CD4-positive, alpha-beta T cell treated with Interleukin-21 for 1 hour (primary cell): ENCODE measurements at places on chromosomes 1 and 21.
A peak's percentile ranks its signal among the peaks of the same experiment; 100 is the strongest.

DNA sequence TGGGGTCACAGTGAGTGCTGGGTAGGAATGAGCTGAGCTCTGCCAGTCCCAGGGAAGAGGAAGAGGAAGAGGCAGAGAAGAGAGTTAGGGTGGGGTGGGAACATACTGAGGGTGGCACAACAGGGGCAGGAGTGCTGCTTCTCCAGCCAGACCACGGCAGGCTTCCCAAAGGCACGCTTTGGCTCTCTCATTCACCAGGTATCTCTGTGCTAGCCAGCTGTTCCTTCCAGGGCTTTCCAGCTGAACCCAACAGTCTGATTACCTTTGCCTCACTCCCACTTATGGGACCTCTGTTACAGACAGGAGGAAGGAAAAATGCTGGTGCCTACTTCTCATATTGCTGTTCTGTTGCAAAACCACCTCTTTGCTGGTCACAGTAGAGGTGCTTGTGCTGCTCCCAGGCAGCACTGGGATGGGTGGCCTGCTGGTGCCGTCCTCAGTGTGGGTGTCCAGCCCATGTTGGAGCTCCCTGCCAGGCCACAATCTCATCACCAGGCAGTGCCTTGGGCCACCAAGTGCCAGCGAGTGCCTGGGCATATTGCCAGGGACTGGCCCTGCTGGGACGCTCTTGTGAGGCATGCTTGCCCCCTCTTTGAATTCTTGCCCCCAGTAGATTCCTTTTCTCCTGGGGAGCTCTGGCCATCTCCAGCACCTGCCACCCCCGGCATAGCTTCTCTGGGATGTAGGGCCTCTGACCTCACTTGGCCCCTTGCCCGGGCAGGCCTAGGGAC lies 2.1 kb downstream of the ADORA1 start:
- DNase-seq, result no peak

GRCh38 chr1:12542138-12542465 lies 75.9 kb downstream of the DHRS3 start:
- no peak for DNase-seq

DNA sequence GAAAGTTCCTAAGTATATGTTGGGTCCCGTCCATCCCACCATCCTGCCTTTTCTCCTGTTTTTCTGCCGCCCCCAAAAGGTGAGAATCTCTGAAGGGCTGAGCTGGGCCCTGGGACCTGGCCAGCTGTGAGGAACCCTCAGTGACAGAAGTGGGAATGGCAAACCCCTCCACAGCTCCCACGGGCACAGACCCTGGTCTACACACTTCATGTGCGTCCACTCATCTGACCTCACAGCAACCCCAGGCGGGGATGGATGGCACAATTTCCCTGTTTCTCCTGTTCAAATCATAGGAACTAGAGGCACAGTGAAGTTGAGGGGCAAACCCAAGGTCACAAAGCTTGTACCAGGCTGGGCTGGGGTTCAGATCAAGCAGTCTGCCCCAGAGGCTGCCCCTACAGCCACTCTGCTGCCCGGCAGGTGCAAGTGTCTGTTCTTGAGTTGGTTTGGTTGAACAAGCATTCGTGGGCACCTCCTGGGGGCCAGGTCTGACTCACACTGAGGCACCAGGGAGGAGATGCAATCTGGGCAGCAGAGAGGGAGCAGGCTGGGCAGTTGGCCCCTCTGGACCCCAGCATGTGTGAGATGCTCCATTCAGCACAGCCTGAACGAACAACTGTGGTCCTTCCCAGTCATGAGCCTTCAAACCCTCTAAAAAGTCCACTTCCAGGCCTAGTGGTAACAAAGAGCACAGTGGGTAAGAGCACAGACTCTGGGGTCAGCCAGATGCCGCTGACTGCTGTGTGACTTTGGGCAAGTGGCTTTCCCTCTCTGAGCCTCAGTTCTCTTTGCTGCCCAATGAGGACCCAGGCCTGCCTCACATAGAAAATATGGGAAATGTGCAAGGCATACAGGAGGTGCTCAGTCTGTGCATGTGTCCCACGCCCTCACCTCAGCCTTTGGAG lies 4.0 kb downstream of the EDN2 start:
- no peak for DNase-seq

DNA sequence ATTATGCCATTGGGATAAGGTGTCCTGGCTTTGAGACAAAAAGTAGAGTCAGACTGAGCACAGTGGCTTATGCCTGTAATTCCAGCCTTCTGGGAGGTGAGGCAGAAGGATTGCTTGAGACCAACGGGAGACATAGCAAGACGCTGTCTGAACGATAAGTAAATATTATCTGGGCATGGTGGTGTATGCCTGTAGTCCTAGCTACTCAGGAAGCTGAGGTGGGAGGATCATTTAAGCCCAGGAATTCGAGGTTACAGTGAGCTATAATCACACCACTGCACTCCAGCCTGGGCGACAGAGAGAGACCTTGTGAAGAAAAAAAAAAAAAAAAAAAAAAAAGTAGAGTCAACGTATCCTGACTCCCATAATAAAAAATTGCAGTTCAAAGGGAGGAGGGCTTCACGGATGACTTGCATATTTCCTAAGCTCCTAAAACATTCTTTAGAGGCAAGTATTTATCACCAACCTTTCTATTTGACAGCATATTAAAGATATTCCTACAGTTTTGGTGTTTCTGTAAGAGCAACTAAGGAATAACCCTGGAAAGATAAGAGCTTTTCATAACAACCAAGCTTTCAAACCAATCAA lies 141.2 kb downstream of the SLC44A5 start:
- no peak for DNase-seq

DNA sequence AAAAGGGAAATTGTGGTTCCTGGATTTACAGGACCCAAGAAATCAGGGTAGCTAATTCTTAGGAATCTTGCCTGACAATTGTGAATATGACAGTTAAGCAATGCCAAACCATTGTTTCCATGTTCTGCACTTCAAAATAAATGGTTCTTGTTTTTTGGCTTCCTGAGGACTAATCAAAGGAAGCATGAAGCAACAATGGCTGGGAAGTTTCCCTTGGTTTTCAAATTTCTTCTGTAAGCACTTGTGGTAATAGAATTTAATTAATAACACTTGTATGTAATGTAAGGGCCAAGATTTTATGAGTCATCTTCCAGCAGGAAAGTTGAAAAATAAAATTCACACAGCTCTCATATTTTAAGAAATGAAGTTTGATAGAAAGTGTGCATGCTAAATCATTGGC lies 31.7 kb downstream of the JAM2 start:
- no peak for DNase-seq

DNA sequence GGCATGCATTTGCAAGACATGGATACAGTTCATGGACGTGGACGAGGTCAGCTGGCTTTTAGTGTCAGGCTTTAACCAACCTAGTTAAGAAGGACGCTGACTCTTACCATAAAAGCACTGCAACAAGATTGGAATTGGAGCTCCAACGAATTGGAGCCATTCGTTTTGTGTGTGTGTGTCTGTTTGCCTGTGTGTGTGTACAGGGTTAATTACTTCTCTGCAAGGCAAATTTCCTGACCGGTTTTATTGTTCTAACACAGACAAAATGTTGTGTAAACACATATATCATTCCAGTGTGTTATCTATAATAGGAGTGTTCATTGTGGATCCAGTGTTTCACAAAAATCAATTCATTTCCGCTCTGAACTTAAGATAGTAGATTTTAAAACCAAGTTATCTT lies 7.9 kb downstream of the ITSN1 start:
- no peak for DNase-seq

- DNase-seq, result no peak
These were observed 66.9 kb downstream of the C1orf185 start for GRCh38 chr1:51168936-51169335.

DNA sequence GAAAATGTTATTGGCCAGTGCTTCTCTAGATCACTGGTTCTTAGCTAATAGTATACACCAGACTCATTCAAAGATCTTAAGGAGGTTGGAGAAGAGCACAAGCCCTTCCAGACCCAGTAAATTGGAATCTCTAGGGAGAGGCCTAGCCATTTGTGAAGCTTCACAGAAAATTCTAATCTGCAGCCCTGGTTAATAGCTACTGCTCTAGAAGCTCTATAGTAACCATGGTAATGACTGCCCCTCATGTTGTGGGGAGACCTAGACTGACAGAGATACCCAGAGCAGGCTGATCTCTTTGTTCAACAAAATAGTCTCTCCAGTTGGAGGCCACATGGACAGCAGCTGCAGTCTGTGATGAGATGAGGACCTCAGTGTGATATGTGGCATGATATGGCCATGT lies 31.7 kb downstream of the ARID1A start:
- DNase-seq, result no peak

DNA sequence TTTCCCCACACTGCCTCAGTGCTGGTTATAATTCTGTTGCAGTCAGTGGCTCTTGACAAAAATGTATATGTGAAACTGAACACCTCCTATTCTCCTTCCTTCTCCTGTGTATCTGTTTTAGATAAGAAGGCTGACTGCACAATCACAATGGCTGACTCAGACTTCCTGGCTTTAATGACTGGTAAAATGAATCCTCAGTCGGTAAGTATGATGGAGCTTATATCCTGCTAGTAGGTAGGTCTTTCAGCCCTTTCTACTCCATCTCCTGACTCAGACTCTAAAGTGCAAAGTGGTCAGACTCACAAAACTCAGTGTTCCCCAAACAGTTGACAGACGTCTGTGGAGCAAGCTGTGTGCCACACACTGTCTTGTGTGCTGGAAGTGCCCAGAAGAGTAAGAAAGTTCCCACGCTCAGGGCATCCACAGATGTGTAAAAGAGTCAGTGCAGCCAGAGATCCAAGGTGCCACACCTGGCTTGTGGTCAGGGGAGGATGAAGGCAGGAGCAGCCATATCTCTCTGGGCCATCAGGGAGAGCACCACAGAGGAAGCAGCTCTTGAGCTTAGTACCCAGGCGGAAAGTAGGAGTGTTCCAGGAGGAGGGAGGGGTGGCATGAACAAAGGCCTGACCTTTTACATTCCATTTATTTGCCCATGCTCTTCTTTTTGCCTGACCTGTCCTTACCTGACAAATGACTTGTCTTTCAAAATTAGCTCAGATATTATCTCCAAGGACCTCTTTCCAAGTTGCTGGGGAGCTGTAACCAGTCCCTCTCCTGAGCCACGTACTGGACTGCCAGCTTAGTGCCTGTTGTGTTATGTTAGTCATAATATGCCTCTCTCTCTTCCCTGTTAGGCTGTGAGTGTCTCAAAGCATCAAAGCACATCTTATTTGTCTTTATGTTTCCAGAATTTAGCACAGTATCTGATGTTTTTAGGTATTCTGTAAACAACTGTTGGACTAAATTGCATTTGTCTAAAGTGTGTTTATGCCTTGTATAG lies 14.0 kb upstream of the PODN start:
- DNase-seq, result no peak

GRCh38 chr1:183565261-183565660 lies 25.0 kb downstream of the NCF2 start:
- DNase-seq, result no peak

DNA sequence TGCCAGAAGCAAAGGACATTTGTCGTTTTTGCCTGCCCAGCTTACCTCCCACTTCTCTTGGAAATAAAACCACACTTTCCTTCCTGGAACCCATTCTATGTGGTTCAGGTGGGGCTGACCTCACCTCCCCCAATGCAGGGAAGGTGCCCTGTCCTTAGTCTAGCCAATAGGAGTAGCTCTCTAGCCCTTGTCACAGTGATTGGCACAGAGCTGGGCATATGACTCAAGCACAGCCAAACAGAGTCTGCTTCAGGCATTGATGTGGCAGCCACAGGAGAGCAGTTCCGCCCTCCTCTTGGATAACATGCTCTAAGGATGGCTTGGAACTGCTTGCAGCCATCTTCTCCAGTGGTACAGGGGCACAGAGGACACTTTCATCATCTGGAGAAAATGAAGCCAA lies 134.0 kb downstream of the LRIG2 start:
- no peak for DNase-seq

GRCh38 chr1:25647863-25648262 lies 31.3 kb downstream of the MAN1C1 start:
- DNase-seq, result no peak

DNA sequence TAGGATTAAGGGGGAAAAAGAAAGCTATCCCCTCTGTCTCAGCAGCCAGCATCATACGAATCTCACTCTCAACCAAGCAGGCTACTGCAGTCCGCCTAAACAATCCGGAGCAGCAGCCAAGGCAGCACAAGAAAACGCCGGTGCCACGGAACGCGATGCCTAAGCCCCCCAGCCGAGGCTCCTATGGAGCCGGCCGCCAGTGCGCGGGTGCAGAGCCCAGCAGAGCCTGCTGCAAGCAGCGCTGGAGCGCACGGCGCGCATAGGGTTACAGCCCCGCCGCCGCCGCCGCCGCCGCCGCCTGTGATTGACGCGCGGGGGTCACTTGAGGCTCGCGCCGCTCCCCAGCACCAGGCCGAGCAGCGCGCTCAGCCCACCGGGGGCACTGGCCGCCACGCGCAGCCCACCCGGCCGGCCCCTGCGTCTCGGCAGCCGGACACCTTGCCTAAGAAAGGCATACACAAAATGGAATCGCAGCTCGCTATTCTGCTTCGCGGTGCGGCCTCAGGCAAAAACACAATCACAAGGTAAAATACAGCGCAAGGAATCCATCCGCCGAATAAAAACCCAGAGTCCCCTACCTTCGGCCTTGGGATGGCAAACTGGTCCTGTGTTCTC lies 780 bp downstream of the HIVEP3 start:
- peak; percentile 38 for DNase-seq

DNA sequence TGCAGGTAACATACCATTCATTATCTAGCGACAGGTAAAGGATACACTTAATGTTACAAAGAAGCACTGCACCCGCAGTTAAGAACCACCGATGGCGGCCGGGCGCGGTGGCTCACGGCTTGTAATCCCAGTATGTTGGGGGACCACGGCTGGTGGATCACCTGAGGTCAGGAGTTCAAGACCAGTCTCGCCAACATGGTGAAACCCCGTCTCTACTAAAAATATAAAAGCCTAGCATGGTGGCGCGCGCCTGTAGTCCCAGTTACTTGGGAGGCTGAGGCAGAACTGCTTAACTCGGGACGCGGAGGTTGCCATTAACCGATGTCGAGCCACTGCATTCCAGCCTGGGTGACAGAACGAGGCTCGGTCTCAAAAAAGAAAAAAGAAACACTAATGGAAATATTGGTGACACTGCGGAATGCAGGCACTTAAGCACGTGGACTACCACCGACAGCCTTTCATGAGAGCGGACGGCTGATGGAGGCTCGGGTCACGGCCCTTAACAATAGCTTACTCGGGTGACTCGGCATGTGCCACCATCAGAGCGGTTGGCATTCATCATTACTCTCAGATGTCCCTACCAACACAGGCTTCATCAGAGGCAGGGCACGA lies 542 bp downstream of the GAS5 start:
- DNase-seq, result no peak

- DNase-seq, result peak; percentile 27
These were observed 5.3 kb upstream of the SRP9 start for GRCh38 chr1:225772323-225772768.

DNA sequence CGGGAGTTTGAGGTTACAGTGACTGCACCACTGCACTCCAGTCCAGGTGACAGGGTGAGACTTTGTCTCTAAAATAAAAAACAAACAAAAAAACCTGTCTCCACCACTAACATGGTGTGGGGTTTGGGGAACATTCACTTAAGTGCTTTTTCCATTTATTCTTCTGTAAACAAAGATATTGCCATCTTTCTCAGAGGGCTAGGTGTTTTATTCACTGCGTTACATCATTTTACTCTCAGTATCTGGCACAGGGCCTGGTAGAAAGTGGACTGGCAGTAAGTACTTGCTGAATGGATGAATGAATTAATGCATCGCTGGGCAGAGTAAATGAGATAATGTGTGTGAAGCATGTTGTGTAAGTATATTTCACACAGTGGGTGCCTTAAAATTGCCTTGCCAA lies 20.1 kb downstream of the KIAA0040 start:
- DNase-seq, result no peak

- no peak for DNase-seq
These were observed 41.7 kb downstream of the PLXNA2 start for GRCh38 chr1:208202333-208202995.

GRCh38 chr1:44405798-44406736 lies 1.0 kb downstream of the RNF220 start:
- DNase-seq, result peak; percentile 33

GRCh38 chr1:1407636-1408318 lies 684 bp upstream of the MRPL20 start:
- peak; percentile 24 for DNase-seq
